ENCODE measurements at places on chromosomes 11 and 22.

- no peak for DNase-seq
These were observed 34.1 kb downstream of the CD44 start for GRCh38 chr11:35173011-35173511.

DNA sequence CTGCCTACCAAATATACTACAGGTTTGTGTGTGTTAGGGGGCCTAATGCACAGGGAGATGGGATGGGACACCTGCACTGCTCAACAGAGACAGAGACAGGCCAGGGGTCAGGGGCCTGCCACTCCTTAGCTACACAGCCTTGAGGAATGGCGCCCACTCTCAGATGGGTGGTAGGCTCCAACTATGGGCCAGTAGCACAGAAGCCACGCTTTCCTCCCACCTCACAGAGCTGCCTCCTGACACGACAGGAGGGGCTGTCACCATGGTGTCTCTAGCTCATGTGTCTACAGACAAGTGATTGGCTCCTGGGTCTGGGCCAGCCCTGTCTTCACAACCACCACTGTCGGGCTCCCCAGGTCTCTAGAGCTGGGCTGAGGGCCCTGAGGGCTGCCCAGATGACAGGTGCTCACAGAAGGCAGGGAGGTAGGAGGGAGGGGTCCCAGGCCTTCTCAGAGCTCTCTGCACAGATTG, 81.8 kb downstream of the DGCR2 start:
- DNase-seq, result no peak

- no peak for DNase-seq
These were observed 125.9 kb downstream of the TEAD1 start for GRCh38 chr11:12800032-12800671.

DNA sequence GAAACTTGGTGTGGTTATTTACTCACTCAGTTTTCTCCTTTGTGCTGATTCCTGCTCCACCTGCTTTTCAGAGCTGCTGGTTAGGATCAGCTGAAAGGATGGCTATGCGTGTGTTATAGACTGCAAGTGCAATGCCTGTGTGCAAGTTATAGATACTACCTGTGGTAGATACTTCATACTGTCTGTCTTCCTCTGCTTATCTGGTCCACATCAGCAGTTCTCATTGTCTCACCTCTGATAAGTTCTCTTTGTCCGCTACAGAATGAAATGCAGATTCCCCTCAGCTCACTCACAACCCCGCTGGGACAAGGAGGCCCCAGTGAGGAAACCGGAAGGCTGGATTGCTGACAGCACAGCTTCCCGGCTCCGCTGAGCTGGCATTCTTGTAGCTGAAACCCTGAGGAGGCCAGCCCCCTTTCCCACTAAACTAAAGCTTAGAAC, 37.5 kb upstream of the LYVE1 start:
- DNase-seq, result no peak

GRCh38 chr22:30636226-30637077, 871 bp downstream of the SLC35E4 start:
- no peak for DNase-seq

- no peak for DNase-seq
These were observed 226.2 kb upstream of the BLID start for GRCh38 chr11:122342089-122342744.

DNA sequence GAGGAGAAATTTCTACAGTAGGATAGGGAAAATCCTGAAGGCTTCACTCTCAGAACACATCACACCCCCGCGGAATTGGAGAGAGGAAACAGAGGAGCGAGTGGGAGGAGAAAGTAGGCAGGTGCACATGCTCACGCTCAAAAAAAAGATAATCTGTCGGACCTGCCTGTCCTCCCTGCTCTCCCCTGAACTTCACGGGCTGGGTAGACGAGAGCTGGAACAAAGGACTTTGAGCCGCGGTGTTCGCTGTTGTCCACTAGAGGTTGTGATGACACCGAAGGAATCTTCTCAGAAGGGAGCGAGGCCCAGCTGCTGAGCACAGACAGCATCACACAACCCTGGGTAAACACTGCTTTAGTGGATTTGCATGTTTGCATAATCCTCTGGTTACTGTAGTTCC, 5.0 kb downstream of the SEZ6L start:
- DNase-seq, result no peak

GRCh38 chr11:104467404-104467803, 303.5 kb upstream of the PDGFD start:
- no peak for DNase-seq
